Stromal cell of bone marrow (primary cell): ENCODE measurements at places on chromosomes 6 and 20.
A peak's percentile ranks its signal among the peaks of the same experiment; 100 is the strongest.

DNA sequence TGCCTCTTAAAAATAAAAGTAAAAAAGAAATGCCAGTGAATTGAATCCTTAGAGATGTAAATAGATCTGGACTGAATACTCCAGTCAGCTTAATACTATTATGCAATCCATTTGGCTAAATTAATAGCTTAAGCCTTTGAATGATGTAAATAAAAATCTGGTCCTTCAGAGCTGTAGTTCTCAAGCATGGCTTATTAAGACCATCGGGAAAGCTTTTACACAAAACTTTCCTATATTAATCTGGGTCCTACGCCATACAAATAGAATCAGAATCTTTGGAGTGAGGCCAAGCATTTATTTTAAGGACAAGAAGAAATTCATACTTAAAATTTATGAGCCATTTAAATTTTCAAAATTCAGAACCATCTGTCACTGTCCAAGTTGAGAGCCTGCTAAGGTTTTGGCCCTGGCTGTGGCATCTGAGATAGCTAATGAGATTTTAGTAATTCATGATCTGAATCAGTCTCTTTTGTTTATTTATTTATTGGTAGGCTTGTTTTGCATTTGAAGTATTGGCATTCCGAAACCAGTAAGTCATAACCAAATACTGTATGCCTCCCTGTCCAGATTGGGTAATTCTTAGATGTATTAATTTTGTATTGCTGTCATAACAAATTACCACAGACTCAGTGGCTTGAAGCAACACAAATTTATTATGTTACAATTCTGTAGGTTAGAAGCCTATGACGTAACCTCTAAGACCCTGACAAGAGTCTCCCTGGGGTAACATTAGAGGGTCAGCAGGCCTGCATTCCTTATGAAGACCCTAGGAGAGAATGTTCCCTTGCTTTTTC lies 228.1 kb upstream of the RAB32 start:
- DNase-seq: no peak

DNA sequence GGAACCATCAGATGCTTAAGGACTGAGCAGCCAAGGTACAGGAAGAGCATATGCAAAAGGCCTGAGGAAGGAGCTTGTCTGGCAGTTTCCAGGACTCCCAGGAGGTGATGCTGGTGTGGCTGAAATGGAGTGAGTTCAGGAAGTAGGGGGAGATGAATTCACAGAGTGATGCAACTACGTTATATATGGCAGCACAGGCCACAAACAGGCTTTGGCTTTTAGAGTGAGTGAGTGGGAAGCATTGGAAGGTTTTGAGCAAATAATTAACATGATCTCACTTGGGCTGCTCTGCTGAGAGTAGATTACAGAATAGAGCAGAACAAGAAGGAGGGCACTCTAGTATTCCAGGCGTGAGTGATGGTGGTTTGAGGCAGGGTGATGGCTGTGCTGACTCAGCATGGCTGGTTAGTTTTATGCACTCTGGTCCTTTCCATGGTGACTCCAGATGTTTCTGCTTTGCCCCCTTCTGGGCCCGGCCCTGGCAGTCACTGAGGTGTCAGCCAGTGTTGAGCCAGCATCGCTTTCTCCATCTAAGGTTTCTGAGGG lies 6.5 kb downstream of the BTN2A2 start:
- no peak for DNase-seq

DNA sequence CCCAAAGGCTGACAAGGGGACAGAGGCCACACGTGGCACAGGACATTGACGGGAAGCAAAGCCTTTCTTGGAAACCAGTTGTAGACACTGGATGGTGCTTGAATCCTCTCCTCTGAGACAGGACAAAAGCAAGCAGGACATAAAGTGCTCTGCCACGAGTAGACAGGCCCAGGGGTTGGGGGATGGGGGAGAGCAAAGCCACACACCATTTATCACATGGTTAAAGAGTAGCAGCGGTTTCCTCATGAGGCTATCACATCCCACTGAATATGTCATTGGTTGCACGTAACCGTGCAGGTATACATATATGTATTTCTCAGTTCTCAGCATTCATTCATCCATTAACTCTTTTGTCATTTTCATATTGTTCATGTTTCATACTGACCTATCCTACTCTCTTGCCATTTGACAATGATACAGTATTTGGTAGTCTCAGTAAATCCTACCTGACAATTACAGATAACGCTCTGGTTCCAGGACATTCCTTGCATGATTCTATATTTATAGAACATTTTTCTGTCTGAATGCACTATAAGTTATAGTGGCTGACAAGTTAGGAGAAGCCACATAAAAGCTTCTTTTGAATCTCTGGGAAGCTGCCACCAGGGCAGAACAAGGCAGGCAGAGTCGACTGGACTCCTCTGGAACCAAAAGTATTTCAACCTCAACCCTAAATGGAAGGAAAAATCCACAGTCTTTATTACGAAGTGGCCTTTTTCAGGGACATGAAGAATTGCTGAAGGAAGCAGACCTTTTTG lies 23.5 kb downstream of the METTL24 start:
- DNase-seq: no peak

GRCh38 chr6:15864708-15865062 lies 201.9 kb upstream of the DTNBP1 start:
- no peak for DNase-seq

DNA sequence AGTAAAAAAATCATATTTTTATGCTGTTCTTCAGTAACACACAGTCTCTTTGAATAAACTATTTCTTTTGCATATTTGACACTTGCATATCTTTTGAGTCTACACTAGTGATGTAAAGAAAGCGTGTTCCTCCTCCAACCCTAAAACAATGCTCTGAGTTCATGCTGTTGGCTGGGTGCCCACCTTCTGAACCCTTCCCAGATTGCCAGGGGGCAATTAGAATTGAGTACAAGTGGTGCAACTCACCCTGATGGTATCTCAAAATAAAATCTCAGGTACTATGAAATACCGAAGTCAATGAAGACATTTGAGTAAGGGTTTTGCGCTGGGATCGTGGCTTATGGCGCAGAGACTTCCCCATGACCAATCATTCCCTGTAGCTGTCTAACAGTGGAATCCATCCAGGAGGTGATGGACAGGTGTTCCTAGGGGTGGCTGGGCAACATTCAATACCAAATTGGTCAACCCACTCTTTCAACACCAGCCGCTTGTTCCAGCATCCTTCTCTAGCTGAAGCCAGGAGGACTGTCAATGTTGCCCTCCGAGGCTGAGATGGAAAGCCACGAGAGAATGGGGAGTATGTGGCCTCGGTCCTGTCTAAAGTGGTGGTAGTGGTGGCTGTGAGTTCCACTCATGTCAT lies 94.4 kb upstream of the ZNFX1 start:
- DNase-seq: no peak

DNA sequence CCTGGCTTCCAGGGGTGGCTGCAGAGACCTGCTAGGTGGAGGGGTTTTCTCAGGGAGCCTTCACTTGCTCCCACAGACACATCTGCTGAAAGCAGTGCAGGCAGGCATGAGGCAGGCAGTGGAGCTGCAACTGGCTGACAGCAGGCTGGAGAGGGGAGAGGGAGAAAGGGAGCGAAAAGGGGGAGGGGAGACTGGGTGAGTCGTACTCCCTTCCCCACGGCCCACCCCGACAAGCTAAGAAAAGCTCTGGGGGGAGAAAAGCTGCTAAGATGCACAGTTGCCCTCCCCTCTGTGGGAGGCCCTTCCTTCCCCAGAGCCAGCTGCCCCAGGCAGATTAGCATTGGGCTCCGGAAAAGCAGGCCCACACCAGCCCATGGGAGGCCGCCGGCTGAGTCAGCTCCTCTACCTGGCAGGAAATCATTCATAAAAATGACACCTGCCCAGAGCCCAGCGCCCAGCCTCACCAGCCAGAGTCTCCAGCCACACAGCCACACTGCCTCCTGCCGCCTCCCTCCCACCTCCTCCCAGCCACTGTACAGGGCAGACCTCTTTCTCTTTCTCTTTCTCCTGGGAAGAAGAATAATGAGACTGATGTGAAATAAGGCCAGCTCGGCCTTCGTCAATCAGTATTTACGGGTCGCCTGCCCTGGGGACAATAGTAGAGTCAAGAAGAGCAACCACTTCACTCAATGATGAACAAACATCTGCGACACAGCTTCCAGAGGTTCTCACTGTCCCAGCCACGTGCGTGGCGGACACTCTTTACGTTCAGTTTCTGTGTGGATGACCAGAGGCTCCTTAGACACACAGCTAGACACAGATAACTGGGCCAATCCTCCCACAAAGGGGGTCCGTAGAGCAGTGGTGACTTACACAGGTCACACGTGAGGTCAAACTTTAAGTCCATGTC lies 7.7 kb upstream of the C20orf203 start:
- no peak for DNase-seq

DNA sequence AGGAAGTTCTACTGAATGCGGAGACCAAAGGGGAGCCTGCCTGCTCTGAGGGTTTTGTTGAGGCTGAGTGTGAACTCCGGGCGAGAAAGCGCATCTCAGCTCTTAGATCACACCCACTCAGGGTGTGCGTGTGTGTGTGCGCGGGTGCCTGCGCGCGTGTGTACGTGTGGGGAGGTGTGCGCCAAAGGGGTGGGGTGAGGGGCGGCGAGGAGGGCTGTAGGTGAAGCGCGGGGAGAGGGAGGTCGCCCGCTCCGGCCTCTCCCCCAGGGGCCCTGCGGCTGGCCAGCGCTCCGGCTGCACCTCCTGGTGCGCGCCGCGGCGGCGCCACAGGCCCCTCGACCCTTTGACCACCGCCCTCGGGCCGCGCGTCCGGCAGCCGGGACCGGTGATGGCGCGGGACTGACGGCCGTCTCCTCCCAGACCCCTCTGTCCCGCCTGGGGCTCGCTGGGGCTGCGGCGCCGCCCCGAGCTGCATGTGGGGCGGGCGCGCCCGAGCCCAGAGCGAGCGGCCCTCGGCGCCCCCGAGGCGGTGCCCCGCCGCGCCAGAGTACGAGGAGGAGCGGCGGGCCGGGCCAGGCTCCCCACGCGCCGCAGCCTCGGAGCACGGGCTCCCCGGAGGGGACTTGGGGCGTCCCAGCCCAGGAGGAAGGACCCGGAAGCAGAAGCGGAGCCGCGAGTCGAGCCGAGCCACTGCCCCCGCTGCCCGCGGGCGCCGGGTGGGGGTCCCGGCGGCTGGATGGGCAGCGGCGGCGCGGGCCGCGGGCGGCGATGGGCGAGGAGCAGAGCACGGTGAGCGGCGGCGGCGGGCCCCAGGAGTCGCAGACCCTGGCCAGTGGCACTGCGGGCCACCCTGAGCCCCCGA lies at the start of gene RNF217:
Gene RNF217, plus strand, starts transcription at position 661 of the 862 bp plus-strand sequence. Its CDS starts 108 bp downstream, at position 769.
- DNase-seq: peak; percentile 39

- peak; percentile 46 for DNase-seq
Observed at GRCh38 chr6:168132531-168133167, 53.6 kb upstream of the FRMD1 start.

- no peak for DNase-seq
Observed at GRCh38 chr6:53359843-53360092, 11.0 kb upstream of the ELOVL5 start.

DNA sequence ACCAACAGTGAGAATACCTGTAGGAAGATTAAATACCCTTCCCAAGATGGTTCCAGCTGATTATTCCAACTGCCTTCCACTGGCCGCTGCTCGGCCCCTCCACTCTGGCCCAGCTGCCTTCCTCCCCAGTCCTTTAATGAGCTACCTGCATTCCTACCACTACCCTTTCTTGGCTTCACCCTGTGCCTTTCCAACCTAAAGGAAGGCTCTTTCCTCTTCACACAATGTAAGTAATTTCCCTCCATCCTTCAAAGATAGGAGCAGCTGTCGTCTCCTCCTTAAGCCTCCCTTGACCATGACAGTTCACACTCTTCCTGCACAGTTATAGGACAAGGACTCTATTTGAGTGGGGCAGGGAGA lies 16.2 kb upstream of the SNX9 start:
- no peak for DNase-seq

DNA sequence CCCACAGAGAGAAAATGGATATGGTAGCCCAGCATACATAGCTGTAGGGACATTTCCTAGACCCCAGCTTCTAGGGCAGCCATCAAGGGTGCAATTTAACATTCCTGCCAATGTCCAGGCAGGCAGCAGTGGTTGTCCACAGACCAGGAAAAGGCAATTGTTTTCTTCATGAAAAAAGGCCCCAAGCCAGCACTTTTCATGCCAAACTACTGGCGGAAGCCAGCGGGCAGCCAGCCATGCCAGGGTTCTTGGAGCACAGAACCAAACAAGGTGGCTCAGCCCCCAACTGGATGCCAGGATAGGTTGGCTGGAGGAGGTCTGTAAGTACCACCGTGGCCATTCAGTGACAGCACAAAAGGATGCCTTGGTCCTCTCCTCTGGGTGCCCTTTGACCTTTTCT lies 94.6 kb downstream of the BANF2 start:
- no peak for DNase-seq

DNA sequence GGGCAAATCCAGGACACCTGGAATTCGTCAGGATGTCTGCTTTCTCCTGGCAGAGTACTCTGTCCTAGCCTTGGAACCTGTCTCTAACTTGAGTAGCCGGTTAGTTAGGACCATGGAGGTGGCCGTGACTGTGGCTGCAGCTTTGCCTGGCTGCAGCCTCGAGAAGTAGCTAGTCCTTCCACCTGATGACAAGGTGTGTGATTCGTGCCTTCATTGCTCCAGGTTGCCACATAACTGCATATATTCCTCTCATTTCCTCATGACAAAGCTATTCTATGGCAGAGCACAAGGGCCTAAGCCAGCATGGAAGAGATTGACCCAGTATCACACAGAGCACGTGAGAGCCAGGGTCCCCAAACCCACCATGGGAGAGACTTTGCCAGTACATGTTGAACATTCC lies 39.8 kb upstream of the KIF25 start:
- DNase-seq: no peak

DNA sequence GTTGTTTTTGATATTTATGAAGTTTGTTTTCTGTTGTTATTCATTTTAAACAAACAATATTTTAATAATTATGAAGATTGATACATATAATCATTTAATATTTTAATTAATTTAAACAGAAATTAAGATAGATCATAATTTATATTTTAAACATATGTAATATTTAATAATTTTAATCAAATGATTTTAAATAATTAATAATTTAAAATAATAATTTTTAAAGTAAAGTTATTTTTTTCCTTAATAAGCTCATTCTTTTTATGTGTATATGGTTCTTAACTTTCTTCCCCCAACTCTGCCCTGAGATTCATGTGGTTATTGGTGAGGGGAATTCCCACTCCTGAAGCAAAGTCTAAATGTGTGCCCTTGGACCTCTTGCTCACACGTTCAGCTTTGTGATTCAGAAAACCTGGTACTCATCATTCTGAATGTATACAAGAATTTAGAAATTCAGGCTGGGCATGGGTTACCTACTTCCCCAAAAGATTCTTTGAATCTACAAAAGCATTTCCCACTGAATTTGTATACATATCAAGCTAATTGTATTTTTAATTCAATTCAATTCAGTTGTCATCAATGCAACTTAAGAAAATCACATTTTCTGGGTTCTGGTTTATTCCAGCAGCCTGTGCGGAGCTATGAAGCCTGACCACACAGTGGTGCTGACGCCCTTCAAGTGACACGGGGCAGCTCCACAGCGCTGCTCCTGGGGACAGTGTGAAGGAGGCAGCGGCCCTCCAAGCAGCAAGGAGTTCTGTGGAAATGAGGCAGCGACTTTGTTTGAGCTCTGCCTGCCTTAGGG lies 168.9 kb upstream of the UST start:
- DNase-seq: peak; percentile 77
